GM19239 (cell line): ENCODE measurements at places on chromosomes 1 and 21.

GRCh38 chr1:1013922-1014648 lies 788 bp downstream of the ISG15 start:
- DNase-seq: no peak

GRCh38 chr21:38760762-38761155 lies 45.0 kb upstream of the ETS2 start:
- no peak for DNase-seq

- DNase-seq: no peak
Measured at GRCh38 chr21:45356251-45356650, 48.7 kb upstream of the COL18A1 start.

GRCh38 chr1:1614204-1614953 lies 921 bp upstream of the MIB2 start:
- no peak for DNase-seq

- no peak for DNase-seq
Measured at GRCh38 chr1:18279351-18280074, 171.9 kb downstream of the IGSF21 start.

GRCh38 chr1:100039591-100039990 lies 69.8 kb downstream of the SLC35A3 start:
- no peak for DNase-seq

- DNase-seq: no peak
Measured at GRCh38 chr1:201849372-201850052, 20.6 kb downstream of the IPO9 start.

DNA sequence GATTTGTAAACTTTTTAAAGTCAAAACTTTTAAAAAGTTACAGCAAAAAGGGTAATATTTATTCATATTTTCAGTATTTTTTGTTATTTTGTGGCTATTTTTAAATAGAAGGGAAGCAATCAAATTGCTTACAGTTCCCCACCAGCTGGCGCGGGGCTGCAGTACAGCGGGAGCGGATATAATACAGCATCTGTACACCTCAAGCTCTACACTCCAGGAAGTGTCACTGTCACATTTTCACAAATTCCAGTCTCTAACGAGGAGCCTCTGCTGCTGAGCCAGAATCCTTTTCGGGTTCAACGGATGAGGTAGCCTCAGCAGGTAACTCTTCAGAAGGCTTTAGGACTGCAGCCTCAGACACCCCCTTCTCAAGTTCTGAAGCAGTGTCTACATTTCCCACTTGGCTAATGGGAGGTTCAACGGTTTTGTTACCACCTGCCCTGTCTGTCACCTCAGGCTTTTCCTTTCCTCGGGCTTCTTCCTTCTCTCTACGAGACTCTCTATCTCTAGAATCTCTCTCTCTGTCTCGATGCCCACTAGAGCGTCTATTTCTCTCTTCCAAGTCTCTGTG lies 11.7 kb downstream of the SOD1 start:
- no peak for DNase-seq

GRCh38 chr1:8388732-8389562 lies 71.0 kb downstream of the SLC45A1 start:
- no peak for DNase-seq

DNA sequence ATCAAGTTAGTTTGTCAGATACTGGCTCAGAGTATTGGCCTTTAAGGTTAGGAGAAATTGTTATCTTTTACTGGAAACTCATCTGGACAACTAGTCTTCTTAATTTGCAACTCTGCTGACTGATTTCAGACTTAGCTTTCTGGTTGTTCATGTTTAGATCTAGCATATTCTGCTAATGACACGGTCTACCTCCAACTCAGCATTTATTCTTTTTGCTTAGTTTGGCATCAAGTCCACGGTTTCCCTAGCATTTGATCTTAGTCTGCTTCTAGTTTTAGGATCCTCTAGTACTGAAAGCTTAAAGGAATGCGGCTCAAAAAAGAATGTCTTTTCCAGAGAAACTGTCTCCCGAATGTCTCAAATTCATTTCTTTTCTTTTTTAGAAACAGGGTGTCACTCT lies 75.6 kb upstream of the SLFNL1 start:
- no peak for DNase-seq

DNA sequence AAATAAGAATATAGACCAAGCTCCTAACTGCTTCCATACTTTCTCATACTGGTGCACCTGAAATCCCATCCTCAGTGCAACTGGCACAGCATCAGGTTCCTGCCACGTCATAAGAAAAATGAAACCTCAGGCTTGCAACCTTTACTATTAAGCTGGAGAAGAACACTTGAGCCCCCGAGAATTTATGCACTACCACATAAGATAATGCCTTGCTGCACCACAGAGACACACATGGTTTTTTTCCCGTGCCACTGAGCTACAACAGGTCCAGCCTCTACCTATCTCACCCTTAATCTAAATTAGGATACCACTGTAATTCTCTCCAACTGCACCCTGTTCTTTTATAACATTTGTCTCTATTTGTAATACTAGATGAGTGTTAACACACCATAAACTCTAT lies 174.5 kb downstream of the DENND1B start:
- no peak for DNase-seq

GRCh38 chr1:241963722-241964121 lies 6.2 kb downstream of the BECN2 start:
- no peak for DNase-seq

DNA sequence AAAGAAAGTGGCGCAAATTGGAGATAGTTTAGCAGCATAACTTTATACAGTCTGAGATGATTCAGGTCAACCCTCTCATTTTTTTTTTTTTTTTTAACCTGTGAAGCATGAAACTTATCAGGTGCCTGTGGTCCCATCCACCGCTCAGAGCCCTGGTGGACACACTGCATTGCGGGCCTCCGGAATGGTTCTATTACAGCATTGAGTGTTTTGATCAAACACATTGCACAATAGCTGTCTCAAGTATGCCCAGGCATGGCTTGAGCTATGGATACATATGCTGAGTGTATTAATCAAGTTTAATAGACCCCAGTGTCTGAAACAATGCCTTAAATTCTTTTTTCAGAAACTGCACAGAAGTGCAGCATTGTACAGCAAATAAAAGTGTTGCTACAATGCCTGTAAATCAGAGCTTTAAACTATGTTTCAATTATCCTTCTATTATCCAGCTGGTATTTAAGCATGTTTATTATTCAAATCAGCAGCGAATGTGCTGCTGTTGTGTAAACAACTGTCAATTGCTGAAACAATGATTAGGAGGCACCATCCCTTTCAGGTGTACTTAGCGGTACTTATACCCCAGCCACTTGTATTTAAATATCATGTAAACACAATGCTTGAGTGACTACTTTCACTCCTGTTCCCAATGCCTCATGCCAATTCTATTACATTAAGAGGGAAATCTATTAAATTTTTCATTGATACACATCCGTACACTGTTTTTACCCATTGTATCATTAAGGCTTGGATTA lies 456.6 kb downstream of the RPS6KC1 start:
- no peak for DNase-seq

- DNase-seq: no peak
Measured at GRCh38 chr1:172537827-172538391, 5.0 kb downstream of the SUCO start.

GRCh38 chr1:232630894-232631195 lies 912 bp upstream of the SIPA1L2 start:
- no peak for DNase-seq

DNA sequence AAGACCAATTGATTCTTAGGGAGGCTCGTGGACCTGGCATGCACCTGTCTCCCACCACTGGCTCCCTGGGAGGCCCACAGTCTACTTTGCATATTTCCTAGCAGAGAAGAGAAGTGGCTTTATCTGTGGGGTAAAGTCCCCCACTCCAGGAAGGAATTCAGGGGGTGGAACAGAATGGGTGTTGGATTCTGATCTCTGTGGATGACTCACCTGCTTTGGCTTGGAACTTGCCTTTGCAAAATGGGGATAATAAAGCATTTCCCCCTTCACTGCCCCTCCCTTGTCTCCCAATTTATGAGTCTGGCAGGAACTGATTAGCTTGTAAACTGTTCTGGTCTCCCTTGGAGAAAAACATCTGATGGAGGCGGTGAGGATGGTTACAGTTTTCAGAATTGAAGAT lies 21.2 kb upstream of the OTUD3 start:
- DNase-seq: no peak

- no peak for DNase-seq
Measured at GRCh38 chr1:25529518-25530185, 13.8 kb upstream of the LDLRAP1 start.

GRCh38 chr21:41598561-41599431 lies 90.8 kb upstream of the TMPRSS2 start:
- DNase-seq: no peak

GRCh38 chr1:63022319-63022718 lies 238.4 kb downstream of the ATG4C start:
- no peak for DNase-seq

- DNase-seq: no peak
Measured at GRCh38 chr1:90717356-90717664, 208 bp upstream of the BARHL2 start.

- no peak for DNase-seq
Measured at GRCh38 chr21:33075128-33075527, 5.2 kb downstream of the OLIG1 start.

GRCh38 chr1:56688522-56689026 lies 43.5 kb downstream of the PRKAA2 start:
- DNase-seq: no peak

DNA sequence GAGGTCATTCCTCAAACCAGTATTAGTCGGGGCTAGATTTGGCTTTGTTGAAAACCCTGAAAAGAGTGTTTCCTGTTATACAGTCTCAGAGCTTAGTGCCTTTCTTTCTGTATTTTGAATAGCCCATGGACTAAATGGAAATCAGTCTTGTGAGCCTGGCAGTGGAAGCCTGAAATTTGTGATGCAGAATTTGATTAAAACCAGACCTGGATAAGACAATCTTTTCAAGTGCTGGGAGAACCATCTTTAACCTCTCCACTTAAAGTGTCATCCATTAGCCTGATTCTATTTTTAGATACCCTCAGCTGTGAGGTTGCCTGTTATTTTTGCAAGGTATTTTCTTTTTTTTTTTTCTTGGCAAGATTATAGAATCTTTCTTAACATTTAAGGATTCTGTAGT lies 19.5 kb downstream of the ACTN2 start:
- DNase-seq: no peak
